Sigmoid colon (tissue), 7 donors: ENCODE measurements at places on chromosomes 13 and 19. TPM values are rescaled to one million over a fixed set of nuclear protein-coding genes. Genes with fewer than 3 reads are reported as not detected.

Gene TMEM147
- polyA plus RNA-seq, result 24.5 TPM

Gene UBA52
- polyA plus RNA-seq, result 1,720 TPM

Gene KASH5
- not detected for polyA plus RNA-seq

Gene CLEC17A
- polyA plus RNA-seq, result not detected

Gene KLK8
- polyA plus RNA-seq, result not detected

Gene CEACAM20
- polyA plus RNA-seq, result 0.22 TPM

Gene APOC4
- not detected for polyA plus RNA-seq

Gene ZNF846
- 4.6 TPM for polyA plus RNA-seq

Gene KLK6
- not detected for polyA plus RNA-seq

Gene NR2C2AP
- 11.4 TPM for polyA plus RNA-seq

Gene AP1M1
- polyA plus RNA-seq, result 18.7 TPM

Gene TDRD12
- polyA plus RNA-seq, result not detected

Gene FPR3
- polyA plus RNA-seq, result 3.6 TPM

Gene MEIS3
- polyA plus RNA-seq, result 0.92 TPM

Gene RFX2
- 1.2 TPM for polyA plus RNA-seq

Gene MAN2B1
- 68.1 TPM for polyA plus RNA-seq

Gene NLRP5
- not detected for polyA plus RNA-seq

Gene TYROBP
- polyA plus RNA-seq, result 95.8 TPM

Gene JSRP1
- polyA plus RNA-seq, result 1.0 TPM
